ENCODE measurements at places on chromosomes 3 and 15.
A peak's percentile ranks its signal among the peaks of the same experiment; 100 is the strongest.

DNA sequence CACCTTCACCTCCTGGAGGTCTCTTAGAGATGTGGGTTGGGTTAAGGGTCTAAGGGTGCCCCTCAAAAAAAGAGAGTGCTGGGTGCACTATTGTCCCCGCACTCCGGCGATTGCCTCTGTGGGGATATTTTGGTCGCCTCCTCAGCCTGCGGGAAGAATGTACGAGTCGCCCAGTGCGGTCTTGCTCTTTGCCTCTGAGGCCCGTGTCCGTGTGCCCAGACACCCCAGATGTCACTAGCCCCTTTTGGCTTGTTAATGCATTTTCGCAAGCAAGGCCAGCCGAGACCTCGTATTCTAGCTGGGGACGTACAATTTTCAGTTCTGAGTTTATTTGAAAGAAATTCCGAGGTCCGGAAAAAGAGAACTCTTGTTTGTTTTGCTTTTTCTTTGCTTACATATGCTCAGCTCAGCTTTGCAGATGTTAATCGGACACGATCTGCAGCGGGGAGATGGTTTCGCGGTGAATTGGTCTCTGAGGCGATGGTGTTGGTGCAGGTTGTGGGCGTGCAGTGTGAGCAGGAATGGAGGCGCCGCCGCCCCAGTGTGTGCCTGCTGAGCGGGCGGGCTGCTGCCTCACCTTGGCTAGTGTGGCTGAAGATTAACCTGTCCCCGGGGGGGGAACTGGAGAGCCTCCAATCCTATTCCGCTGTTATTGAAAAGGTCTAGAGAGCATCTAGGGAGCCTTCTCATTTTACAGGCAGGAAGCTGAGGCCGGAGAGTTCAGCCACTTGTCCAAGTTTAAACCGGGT is 1.4 kb downstream of the ST6GAL1 start:
- DNase-seq: peak; percentile 40

- no peak for DNase-seq
Observed at GRCh38 chr15:95259965-95260364, 1028.6 kb downstream of the MCTP2 start.

- no peak for DNase-seq
Observed at GRCh38 chr15:41792000-41792637, 17.8 kb downstream of the MAPKBP1 start.

DNA sequence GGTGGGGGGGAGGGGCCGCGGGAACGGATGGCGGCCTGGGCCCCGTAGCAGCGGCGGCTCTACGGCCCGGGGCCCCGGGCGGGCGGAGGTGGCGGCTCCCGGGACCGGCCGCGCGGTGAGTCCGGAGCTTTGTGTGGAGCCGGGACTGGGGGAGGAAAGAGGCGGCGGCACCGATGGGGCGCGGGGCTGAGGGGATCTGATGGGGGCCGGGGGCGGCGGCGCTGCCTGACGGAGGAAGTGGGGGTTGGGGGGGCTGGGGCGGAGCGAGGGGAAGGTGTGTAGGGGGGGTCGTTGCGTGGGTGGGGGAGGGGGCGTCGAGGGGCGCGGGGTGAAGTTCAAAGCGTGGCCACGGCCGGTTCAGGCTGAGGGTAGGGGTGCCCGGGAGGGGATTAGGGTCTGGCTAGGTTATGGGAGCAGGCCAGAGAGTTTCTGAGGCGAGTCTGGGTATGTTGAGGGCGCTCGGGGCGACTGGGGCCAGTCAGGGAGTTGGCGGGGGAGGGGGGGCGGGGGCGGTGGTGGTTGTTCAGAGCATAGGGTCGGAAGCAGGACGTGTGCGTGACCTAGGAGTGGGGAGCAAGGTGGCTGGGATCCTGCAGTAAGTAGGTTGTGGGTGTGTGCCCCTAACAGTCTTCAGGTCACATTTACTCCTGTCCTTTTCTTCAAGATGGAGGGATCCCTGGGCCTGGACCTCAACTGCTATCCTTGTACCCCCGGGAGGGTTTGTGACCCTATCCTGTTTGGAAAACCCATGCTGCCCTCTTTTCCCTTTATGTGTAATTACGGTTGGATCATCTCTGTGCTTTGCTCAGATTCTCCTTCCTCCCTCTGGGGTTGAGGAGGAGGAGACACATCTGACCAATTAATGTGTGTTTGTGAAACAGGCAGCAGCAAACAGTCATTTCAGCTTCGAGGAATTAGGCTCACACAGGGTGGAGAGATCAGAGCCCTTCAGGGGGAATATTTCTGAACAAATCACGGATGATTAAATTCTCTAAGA is 644 bp downstream of the ZNF609 start:
- DNase-seq: no peak

All from stimulated activated CD8-positive, alpha-beta memory T cell treated with anti-CD3 and anti-CD28 coated beads, Interleukin-12 subunit alpha, Interleukin-12 subunit beta, amount 100 ng/mL, for 1 hour (primary cell).